Left ventricle myocardium inferior (tissue), 1 donor: ENCODE measurements at places on chromosomes 7 and 10. TPM values are rescaled to one million over a fixed set of nuclear protein-coding genes. Genes with fewer than 3 reads are reported as not detected.

DNA sequence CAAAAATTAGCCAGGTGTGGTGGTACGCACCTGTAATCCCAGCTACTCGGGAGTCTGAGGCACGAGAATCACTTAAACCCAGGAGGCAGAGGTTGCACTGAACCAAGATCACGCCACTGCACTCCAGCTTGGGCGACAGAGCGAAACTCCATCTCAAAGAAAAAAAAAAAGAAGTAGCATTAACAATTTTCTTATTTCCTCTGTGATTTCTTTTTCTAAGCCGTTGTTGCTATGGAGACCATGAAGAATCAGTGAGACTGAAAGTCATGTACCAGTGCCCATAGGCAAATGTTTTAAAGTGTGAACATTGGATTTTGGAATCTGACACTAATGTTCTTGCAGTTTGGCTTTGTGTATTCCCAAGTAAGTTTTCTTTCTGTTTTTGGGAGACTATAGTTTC is 18.4 kb upstream of the MAP3K8 start:
- no peak for DNase-seq

DNA sequence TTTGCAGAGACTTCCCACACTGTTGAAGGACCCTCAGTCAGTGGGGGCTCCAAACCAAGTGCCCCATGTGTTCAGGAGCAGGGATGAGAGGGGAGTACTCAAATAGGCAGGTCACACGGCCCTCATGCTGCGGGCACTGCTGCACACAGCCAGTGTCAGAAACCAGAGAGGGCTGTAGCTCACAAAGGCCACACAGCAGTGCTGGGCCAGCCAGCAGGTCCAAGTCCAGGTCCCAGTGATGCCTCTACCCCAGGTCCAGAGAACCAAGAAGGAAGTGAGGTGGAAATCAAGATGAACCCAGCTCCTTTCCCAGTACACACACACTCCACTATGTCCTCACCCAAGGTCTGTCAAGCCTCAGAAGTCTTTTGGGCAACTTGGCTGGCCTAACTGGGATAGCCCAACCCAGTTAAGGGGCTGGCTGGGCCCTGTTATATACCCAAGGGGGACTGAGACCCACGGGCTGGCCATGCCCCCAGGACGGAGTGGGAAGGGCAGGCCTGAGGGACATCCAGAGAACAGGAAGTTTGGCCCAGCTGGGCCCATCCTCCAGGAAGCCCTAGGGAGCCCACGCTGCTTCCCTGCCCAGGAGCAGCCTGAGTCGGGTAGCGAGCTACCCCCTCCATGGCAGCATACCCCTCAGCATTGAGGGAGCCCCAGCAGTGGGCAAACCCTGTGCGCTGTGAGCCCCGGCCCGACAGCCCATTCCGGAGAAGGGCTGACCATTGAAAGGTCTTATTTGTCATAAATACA is 24.3 kb downstream of the GRID1 start:
- DNase-seq, result no peak

DNA sequence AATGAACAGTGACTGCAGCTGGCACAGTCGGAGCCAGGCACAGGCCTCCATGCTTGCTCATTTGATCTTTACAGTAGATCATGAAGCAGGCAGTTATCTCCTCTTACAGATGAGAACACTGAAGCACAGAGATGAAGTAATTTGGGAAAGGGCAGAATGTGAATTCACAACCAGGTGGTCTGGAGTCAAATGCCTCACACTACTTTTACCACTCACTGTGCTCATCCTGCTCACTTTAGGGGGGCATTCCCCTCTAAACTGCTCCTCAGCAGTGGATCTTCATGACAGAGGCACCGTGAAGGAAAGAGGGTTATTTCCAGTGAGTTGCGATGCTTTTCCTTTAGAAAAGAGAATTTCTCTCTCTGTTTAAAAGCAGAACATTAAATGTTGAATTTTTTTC is 15.1 kb downstream of the SNX10 start:
- no peak for DNase-seq

DNA sequence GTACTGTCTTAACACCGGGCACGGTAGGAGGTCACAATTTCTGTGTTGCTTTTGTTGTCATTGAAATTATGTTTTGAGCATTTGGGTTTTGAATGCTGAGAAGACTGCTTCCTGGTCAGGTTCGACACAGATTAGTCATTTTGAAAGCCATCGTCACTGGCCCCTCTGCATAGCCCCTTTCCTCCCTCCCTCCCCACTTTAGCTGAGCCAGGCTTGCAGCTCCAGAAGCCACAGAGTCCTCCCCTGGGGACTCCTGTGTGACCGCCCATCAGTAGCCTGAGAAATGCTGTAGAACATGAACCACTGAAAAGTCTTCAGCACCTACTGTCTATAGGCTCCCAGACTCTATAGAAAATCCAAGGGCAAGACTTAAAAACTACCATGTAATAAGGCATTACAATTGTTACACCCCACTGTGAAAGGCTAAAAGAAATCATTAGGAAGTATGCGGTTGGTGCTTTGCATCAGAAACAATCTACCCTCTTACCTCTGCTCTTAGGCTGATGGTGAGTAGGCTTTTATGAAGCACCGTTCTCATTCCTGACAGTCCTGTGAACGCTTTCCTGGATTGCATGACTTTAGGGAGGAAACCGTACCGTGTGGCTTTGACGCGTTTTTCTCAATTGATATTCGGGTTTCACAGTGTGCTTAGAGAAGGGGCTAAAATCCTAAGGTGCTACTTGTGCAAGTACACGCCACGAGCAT is 24.8 kb downstream of the JCAD start:
- DNase-seq, result no peak

GRCh38 chr10:62815381-62816075 is 638 bp downstream of the EGR2 start:
- no peak for DNase-seq

DNA sequence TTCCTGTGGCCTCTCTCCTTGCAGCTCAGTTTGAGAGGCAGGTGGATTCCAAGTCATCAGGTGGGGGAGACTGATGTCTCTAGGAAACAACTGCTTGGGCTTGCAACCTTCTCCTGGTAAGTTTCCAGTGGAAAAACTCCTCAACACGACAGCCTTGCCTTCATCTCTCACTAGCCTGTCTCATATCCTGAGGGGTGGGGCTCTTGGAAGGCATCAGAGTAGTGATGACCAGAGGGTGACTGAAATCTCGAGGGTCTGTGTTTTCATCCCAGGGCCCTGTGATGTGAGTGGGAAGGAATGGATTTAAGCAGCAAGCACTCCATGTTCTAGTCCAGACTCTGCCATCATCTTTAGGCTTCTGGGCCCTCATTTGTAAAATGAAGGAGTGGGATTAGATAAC is 107.0 kb downstream of the NRP1 start:
- no peak for DNase-seq

- peak; percentile 79 for DNase-seq
Observed at GRCh38 chr7:149880638-149881311, 7.0 kb downstream of the ATP6V0E2 start.

GRCh38 chr7:44403775-44404174 is 78.4 kb upstream of the CAMK2B start:
- peak; percentile 40 for DNase-seq

GRCh38 chr7:135204341-135204749 is 7.0 kb downstream of the WDR91 start:
- DNase-seq, result no peak

- DNase-seq, result no peak
Observed at GRCh38 chr7:96059075-96059474, 262.8 kb downstream of the SLC25A13 start.

DNA sequence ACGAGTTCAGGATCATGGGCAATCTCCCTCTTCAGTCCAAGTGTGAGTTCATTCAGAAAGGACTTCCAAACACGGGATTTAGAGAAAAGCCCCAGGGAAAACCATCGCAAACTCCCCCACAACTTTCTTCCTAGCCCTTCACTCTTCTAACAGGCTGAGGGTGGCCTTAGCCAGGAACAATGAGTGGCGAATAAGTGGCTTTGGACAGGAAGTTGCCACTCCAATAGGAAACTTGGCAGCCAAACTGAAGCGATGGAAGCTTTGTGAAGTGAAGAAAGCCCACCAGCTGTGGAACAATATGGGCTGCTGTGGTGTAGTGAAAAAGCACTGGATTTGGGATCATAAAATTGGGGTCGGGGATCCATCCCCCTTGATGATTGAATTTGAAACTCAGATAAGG is 193.2 kb downstream of the TEX36 start:
- DNase-seq, result no peak

GRCh38 chr7:143519411-143520131 is 41.9 kb downstream of the TAS2R41 start:
- DNase-seq, result peak; percentile 39

GRCh38 chr10:32318476-32318896 is 28.5 kb downstream of the EPC1 start:
- no peak for DNase-seq

- no peak for DNase-seq
Observed at GRCh38 chr10:132676193-132676891, 109.6 kb downstream of the NKX6-2 start.

- DNase-seq, result no peak
Observed at GRCh38 chr7:111268941-111269340, 178.0 kb downstream of the LRRN3 start.

GRCh38 chr7:78326876-78327275 is 528.3 kb downstream of the PHTF2 start:
- peak; percentile 28 for DNase-seq

SUGCT gene
- total RNA-seq, result 5.0 TPM

LIPF gene
- total RNA-seq, result not detected

C10orf62 gene
- 1.5 TPM for total RNA-seq

WNT8B gene
- total RNA-seq, result not detected

OR2A1 gene
- not detected for total RNA-seq

C10orf67 gene
- total RNA-seq, result 0.36 TPM

PVRIG gene
- not detected for total RNA-seq

TCERG1L gene
- not detected for total RNA-seq

ZWINT gene
- total RNA-seq, result 1.0 TPM
